Lung (tissue), 17 donors: ENCODE measurements at places on chromosomes 13 and 19.

DNA sequence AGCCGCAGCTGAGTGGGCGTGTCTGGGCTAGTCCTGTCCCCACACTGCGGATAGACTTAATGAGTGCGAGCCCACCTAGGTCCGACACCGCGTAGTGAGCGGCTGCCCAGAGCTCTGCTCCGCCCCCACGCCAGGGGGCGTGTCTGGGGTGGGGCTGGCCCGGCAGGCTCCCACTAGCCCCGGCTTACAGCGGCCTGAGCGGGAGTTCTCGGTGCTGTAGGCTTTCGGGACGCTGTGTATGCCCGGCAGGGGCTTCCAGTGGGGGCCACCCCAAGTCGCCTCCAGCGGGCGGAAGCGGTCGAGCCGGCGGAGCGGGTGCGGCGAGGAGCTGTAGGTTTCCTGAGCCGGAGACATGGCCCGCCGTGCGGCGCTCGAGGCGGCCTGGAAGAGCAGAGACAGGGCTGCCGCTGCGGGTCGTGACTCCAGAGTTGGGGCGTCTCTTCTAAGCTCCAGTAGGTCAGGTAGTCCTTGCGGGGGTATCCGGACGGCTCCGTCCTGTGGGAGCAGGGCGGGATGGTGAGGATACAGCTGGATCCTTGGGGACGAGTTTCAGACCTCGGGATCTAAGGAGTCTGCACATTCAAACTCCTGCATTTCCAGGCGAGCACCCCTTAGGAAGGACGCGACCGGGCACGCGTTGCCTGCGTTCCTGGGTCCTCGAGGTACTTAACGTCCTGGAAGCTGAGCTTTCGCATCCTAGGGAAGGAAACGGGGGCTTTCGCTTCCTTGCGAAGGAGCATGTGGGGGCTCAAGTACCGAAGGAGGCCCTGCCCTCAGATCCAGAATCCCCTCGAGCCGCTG is 1.2 kb downstream of the CGB7 start:
- peak; percentile 46 for DNase-seq

DNA sequence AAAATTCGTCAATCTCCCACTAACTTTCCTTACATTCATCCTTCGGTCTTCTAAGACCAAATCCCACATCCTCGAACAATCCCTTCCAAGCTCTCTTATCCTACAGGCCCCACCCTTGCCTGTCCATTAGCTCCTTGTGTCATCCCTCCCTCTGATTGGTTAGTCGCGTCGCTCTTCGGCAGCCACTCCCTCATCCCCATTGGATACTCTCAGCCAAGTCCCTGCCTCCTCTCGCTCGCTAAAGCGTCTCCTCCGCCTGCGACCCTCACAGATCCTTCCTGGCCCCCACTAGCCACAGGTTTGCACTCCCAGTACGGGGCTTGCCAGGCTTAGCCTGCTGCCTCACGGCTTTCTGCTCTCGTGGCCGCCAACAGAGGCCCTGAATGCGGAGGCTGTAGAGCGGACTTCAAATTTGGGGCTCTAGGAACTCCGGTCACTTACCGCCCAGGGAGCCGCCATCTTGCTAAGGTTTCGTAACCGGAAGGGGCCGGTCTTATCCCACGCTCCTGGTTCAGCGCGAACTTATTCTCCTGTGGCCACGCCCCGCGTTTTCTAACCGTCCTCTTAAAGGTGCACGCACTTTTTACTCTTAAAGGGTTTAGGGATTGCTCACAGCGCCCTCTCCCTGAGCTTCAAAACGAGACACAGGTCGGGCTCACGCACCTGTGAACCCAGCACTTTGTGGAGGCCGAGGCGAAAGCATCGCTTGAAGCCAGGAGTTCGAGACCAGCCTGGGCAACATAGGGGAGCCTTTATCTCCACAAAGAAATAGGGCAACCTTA is at the start of gene DMAC2:
TSS of gene DMAC2 (minus strand) at position 472 of the 782 bp plus-strand sequence. CDS start at position 459, 13 bp downstream.
- peak; percentile 96 for DNase-seq

GRCh38 chr13:40313269-40314200 is 352.9 kb downstream of the FOXO1 start:
- no peak for DNase-seq

DNA sequence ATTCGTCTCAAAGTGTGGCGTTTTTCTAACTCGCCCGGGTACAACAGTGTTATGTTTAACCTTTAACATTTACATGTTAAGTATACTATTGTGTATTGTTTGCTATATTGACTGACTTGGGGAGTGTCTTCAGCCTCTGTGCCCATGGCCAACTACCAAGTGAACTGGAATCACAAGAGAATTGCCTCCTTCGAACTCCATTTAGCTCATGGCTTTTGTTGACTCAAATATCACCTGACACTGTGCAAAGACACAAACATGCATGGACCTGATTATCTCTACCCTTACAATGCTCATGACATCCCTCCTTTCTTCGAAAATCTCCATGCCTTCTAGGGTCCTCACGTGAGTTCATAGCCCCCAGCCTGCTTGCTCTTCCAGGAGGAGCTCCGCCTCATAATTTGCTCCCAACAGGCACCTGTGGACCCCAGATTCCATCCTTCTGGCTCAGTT is 704 bp downstream of the ZNF814 start:
- peak; percentile 16 for DNase-seq

DNA sequence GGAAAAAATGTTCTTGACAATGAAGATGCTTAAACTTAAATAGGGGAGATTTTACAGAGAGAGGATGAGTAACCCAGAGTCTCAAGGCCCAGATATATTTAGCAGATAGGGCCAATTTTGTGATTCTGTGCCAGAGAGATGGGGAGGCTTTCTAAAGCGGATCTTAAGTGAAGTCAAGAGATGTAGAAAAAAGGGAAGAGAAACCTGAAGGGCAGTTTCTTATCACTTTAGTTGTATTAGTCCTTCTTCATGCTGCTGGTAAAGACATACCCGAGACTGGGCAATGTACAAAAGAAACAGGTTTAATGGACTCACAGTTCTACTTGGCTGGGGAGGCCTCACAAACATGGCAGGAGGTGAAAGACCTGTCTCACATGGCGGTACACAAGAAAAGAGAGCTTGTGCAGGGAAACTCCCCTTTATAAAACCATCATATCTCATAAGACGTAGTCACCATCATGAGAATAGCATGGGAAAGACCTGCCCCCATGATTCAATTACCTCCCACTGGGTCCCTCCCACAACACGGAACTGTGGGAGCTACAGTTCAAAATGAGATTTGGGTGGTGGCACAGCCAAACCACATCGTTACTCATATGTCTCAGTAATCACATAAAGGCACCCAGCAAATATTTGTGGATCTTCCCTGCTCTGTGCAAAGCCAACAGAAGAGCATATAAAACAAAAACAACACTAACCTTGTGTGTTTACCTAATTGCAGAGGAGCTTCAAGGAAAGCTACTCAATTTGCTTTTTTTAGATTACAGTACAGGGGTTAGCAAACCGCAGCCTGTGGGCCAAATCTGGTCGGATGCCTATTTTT is 102.6 kb upstream of the MYCBP2 start:
- no peak for DNase-seq

DNA sequence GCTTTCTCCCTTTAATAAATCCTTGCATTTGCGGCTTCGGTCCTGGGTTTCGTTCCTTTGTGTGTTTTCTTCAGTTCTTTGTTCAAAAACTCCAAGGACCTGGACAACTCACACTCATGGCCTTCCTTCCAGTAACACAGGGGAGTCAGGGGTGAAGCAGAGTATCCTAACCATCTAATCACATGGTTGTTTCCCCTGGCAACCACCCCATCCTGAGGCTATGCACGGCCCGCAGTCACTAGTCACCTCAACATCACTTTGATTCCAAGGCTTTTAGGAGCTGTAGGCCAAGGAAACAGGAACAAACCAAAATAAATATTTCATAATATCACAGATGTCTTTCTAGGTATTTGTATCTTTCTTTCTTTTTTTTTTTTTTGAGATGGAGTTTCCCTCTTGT is 28.9 kb downstream of the ZNF101 start:
- no peak for DNase-seq

DNA sequence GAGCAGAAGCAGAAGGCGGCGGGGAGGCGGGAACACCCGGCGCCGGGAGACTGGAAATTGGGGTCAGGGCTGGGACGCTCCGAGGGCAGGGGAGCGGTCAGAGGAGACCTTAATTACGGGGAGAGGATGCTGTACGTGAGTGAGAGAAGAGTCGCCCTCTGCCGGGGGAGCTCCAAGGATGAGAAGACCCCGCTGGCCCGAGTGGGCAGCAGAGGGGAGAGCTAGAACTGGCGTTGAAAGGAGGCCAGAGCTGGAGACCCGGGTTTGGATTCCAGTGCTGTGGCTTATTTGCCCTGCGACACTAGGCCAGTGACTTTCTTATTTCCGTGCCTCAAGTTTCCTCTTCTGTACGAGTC is 536 bp downstream of the FAM32A start:
- DNase-seq = peak; percentile 46

DNA sequence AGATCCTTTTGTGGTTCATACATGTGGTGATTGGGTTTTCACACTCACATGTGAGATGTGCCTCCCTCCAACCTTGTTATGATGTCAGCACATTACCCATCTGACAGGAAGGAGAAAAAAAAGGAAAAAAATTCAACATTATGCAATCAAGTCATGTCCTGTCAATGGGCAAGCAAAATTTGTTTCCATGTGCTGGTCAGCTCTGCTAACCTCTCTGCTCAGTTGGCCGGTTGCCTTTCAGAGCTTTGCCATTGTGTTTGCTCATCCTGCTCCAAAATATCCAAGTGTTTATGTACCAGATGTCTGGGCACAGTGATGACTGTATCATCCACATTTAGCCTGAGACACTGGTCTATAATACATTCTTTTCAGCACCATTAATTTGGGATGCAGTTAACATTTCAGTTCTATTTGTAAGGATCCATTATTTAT is 27.0 kb upstream of the METTL21C start:
- DNase-seq = no peak

DNA sequence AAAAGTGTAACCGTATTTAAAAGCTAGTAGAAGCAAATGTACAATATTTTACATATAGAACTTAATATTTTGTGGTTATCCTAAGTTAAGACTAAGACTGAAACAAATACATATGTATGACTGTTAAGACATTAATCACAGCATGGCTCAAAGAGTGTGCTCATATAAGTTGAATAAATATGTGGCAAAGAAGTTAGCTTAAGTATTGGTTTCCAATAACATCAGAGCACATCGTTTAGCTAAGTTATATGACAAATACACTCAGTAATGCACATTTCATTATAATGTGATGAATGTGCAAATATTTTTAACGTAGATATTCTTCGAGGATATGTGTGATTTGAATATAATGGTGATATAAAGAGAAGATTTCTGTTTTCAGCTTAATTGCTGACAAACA is 253.8 kb downstream of the SLITRK5 start:
- no peak for DNase-seq

- no peak for DNase-seq
These were observed 524.4 kb downstream of the LMO7 start for GRCh38 chr13:76160506-76160905.

GRCh38 chr13:30019648-30020626 is 169.5 kb upstream of the UBL3 start:
- DNase-seq = no peak

GRCh38 chr19:47821460-47822020 is at the start of gene CRX:
Gene CRX (plus strand): TSS chr19:47821937. CDS start chr19:47834444, 12,507 bp downstream.
- no peak for DNase-seq

DNA sequence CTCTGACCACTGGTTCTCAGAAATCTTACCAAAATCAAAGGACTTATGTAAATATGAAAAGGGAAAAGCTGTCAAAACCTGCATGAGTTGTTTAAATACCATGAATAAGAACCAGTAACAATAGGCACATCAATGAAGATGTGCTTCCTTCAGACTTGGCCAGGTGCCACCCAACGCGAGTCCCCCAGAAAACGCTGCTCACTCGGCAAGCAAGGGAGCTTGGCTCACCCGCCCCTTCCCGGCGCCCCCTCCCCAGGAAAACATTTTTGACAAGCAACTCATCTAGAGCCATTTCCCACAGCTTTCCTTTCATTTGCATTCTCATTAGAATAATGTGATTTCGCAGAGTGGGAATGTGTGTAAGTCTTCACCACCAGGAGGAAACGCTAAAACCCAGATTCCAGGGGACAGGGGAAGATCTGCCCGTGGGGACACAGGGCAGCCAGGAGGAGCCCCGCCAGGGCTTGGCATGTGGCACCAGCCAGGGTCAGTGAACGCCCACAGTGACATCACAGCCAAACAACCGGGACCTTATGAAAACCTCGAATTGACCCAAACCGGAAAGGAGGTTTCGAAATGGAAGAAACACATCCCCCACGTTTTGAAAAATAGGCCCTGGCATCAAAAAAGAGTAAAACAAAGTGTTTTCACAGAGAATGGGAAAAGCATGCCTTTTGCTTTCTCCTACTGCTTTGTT is 366.2 kb upstream of the TSHZ3 start:
- DNase-seq = peak; percentile 86

DNA sequence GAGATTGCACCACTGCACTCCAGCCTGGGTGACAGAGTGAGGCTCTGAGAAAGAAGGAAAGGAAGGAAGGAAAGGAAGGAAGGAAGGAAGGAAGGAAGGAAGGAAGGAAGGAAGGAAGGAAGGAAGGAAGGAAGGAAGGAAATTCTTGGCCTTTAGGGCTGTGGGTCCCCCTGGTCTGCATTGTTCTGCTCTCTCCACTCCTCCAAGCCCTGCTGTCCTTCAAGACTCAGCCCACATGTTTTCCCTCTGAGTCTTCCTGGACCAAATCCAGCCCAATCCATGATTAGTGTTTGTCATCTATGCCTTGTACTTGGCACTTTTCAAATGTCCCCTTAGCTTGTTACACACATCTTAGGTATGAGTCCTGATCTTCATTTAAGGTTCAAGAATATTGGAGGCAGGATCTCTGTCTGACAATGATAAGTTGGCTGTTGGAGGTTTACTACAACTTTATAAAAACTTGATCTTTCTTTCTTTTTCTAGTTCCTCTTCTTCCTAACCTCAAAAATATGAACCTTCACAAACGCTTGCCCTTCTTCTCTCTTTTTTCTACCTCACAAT is 48.8 kb upstream of the INTS6 start:
- no peak for DNase-seq

DNA sequence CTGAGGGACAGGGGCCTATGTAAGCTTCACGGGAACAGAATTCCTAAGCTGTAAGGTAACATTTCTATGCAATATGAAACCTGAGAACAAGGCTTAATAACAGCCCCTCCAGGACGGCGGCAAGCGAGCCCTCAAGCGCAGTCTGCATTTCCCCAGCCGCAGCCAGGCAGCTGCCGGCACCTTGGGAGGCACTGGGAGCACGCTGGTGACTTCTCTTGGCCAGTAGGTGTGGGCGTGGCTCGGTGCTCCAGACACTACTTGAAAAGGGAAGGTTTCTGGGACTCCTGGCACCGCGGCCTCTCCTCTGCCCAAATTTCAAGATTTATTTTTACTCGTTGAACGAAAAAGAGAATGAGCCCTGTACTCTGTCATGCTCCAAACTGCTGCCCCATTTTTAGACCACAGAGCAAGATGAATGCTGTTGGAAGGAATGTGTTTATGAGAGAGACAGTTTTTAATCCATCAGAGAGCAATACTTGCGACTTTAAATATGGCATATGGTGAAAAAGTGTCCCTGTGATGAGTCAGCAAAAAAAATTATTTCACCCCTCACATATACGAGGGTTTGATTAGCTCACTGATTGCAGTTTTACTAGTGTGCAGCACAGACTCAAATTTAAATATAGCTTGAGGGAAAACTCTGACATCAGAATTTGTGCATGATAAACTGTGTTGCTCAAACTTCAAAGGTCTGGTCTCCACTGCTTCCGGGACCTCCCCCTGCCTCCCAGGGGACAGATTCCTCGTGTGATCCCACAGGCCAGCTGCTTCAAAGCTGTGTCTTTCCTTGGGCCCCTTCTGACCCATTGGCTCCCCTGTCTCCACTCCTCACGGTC is 81.2 kb downstream of the COL4A2 start:
- peak; percentile 82 for DNase-seq
